ENCODE measurements at places on chromosomes 2 and 18.

GRCh38 chr2:55985406-55985805 lies 61.8 kb upstream of the EFEMP1 start:
- DNase-seq, result no peak

GRCh38 chr2:233387225-233387624 lies 32.9 kb downstream of the DGKD start:
- DNase-seq, result no peak

DNA sequence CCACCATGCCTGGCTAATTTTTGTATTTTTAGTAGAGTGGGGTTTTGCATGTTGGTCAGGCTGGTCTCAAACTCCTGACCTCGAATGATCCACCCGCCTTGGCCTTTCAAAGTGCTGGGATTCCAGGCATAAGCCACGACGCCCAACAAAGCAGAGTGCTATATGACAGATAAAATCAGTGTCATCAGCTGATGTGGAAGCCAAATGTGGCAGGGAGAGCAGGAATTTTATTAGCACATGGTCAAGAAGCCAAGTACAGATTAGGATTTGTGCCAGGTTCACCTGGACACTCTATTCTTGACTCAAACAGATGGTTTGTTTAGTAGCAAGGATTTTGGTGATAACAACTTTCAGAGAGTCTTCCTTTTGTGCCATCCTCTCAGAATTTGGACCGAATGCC lies 62.7 kb downstream of the LCLAT1 start:
- no peak for DNase-seq

GRCh38 chr2:48228345-48228684 lies 301.6 kb upstream of the STON1 start:
- no peak for DNase-seq

DNA sequence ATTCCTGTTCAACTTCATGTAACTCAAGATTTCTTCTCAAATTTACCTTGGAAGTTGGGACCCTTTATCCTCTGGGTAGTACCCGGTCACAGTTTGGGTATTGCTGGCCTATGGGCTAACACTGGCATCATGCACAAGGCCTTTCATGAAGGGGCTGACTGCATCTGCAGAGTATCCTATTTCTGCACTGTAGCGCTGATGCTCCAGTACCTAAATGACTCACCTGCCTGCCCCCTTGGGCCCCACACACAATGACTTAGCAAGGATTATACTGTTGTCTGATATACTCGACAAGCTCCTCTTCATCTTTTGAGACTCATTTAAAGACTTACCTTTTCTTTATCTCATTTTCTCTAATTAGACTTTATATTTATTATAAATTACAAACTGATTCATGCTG lies 39.9 kb downstream of the DNAH6 start:
- no peak for DNase-seq

DNA sequence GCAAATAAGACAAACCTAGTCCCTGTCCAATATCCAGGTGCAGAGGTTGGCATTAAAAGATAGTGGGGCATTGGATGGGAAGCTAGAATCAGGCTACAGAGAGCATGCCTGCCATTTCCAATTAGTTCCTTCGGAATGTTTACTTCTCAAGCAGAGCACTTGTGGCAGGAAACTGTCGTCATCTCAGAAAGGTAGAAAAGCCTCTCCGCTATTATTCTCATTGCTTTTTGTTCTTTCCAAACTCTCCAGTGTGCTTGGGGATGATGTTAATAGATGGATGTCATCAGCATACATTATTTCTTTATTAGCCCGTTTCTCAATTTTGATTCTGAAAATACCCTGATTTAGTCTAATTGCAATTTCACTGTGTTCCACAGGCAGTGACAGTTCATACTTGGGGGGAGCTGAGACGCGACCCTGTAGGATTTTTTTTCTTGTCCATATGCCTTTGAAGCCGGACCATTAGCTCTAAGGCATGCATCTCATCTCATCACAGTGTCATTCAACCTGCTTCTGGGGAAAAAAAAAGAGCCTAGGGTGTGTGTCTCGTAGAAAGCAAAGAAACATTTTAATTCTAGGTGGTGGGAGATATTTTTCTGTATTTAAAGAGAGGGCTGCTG lies 7.7 kb downstream of the ASB18 start:
- no peak for DNase-seq

DNA sequence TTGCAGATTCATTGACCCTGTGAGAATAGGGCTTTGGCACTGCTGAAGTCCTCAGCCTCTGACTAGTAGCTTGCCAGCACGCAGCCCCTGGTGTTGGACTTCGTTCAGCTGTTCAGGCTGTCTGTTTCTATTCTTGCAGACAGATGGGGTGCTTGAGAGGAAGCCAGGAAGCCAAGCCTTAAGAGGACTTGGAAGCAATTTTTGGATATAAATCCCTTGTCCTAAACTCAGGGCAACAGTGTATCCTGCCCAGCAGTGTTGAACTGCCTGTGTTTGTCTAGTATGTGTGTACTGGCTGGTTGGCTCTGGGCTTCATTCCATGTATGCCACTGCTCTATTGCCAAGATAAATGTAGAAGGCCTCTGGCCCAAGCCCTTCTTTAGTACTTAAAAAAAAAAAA lies 108.6 kb downstream of the COMMD1 start:
- no peak for DNase-seq

DNA sequence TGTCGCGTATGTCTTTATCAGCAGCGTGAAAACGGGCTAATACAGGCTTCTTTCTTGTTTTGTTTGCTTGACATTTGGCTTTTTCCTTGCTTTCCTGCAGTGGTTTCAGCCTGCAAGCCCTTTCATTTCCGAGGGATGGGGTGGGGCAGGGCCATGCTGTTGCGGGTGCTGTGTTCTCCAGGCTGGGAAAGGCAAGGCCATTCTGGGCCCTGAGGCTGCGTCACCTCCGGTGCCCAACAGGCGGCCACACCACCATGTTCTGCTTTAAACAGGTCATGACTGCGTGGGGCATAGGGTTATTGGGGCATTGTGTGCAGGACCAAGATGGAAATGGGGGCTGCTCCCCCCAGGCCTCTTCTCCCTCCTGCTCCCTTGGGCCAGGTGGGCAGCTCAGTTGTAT lies 38.6 kb upstream of the PLB1 start:
- no peak for DNase-seq
